ENCODE measurements at places on chromosomes 4 and X.

DNA sequence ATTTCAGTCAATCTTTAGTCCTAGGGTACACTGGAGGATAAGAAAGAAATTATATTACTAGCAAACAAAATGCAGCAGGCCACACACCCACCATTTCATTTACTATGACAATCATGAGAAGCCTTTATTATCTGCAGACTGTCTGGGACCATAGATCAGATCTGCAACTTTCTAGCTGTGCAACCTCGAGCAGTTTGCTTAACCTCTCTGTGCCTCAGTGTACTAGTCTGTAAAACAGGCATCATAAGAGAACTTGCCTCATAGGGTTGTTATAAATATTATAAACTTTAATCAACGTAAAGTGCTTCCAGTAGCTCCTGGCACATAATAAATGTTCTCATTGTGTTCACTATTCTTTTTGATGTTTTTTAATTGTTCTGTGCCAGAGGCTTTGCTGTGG, 128.2 kb upstream of the C1QTNF7 start:
- no peak for DNase-seq

DNA sequence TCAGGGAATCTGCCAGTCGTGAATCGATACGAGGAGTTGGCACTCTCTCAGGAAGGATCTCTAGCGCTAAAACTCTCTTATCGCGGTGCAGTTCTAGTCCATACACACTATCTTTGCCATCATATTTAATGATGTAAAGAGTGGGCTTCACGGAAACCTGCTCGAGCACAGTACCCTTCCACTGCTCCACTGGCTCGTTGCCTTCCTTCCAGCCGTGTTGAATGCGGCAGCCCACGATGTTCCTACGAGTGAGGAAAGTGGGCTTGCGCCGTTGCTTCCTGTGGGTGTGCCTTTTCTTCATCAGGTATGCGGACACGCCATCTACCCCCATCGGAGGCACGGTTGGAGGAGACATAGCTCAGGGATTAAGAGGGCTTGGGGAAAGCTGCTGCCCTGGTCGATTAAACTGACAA, 661 bp downstream of the SPIN4 start:
- DNase-seq: no peak

GRCh38 chrX:72685018-72685417, 29.1 kb downstream of the PHKA1 start:
- no peak for DNase-seq

GRCh38 chrX:20265726-20266681, 705 bp downstream of the RPS6KA3 start:
- no peak for DNase-seq

GRCh38 chr4:90118527-90119195, 8.5 kb upstream of the CCSER1 start:
- DNase-seq: no peak

- peak; percentile 20 for DNase-seq
These were observed 652 bp downstream of the SRPX start for GRCh38 chrX:38220024-38220414.

DNA sequence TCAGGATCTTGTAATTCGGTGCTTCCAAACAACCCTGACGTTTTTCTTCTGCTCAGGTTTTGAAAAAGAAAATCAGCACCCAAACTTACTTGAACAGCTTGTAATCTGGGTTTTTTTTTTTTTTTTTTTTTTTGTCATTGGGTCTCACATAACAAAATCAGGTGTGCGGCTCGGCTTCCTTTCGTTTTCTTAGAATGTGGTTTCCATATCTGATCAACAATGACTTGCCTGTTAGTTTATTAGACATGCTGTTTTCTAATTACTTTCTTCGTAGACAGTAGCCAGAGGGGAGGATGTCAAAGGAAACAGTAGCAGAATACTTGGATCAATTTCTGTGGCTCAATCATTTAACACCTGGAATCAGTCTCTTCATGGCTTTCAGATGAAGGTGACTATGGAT, 890 bp upstream of the FREM3 start:
- DNase-seq: no peak

DNA sequence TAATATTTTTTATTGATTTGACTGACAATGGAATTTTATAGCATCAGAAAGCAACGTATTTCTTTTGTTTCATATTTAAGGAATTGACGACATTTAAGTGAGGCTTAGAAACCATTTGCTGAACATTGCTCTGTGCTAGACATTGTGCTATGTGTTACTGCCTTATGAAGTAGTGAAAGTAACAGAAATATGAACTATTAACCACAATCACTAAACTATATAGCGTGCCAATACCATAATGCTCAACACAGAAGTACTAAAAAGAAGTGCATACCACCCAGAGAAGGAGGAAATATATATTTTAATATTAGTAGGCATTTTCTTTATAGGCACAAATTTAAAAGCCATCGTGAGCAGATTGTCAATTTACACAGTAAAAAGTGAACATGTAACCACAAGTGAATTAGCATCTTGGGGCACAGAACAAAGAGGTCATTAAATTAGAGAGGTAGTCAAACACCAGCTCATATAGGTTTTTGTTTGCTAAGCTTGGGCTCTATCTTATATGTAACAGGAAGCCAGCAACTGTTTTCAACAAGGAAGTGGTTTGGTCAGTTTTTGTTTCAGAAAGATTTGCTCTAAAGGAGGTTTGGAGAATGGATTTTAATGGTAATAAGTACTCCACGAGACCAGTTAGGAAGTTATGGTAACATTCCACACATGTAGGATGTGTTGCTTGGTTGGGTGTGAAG, 270.7 kb downstream of the GRXCR1 start:
- DNase-seq: no peak

DNA sequence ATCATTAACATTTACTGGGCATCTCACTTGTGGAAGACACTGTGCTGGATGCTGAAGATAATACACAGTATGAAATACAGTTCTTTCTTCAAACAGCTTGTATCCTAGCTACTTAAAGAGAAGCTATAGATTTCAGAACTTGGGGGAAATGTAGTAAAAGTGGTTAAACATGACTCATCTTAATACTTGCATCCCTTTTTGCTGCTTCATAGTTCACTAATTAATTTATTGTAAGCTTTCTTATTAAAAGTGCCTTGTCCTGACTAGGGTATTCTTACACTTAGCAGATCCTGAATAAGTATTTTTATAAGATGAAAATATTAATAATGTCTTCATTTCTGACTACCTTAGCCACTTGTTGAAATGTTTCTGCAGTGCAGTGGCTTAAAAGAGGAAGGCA, 132.8 kb upstream of the STIM2 start:
- DNase-seq: no peak

GRCh38 chr4:10111067-10111801, 5.4 kb downstream of the WDR1 start:
- no peak for DNase-seq

GRCh38 chr4:155809835-155810234, 51.0 kb downstream of the GUCY1B1 start:
- peak; percentile 52 for DNase-seq

DNA sequence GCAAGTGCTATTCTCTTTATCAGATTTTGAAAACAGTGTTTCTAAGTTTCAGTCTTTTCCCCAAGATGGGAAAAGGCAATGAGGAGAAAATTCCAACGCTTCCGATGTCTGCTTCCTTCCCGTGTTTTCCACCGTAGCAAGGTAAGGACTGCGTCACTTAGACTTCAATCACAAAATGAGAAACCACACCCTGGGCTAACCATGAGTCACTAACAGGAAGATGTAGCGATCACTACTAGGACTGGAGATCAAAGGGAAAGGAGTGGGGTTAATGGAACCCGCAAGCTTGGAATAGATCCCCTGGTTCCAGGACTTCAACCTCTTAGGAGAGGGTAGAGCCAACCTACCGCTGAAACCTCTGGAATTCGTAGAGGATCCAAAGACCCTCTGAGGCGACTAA, 250.7 kb upstream of the ZFP42 start:
- DNase-seq: no peak

DNA sequence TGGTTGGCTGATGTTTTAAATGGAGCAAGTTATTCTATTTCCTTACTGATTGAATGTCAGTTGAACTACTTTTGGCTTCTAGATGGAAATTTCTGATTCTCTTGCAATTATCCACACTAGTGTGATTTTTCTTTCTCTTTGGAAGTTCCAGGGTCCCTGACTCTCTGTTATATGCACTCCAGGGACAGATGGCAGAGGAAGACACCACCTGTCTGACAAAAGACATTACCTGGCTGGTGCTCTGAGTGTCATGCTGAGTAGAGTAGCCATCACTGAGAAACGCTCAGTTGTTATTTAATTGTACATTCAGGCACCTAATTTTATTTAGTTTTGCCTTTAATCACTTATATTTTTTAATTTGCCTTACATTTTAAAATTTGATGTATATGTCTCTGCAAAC, 105.4 kb upstream of the TLL1 start:
- no peak for DNase-seq

DNA sequence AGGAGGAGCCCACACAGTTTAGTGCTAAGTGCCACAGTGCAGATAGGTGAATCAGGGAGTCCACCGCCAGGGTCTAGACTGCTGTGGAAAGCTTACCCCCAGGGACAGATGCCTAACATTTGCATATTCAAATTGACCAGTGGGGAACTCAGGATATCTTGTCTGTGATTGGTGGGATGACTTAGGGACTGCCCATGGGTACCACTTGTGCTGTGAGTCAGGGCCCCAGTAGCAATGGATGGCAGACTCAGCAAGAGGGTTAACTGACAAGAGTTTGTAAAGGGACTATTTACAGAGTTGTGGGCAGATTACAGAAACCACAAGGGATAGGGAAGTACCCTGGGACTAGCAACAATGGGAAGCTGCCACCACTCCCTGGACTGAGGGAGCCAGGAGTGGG, 282.1 kb downstream of the BCOR start:
- DNase-seq: no peak

- DNase-seq: no peak
These were observed 412.3 kb downstream of the PDGFC start for GRCh38 chr4:156559346-156559745.

- DNase-seq: no peak
These were observed 371.3 kb downstream of the FBXW7 start for GRCh38 chr4:152164561-152164960.

- no peak for DNase-seq
These were observed 145.1 kb downstream of the ANTXR2 start for GRCh38 chr4:79927931-79928330.

- no peak for DNase-seq
These were observed 16.0 kb upstream of the HPGD start for GRCh38 chr4:174538123-174538875.

- no peak for DNase-seq
These were observed 66.9 kb downstream of the PARM1 start for GRCh38 chr4:74999714-75000309.

DNA sequence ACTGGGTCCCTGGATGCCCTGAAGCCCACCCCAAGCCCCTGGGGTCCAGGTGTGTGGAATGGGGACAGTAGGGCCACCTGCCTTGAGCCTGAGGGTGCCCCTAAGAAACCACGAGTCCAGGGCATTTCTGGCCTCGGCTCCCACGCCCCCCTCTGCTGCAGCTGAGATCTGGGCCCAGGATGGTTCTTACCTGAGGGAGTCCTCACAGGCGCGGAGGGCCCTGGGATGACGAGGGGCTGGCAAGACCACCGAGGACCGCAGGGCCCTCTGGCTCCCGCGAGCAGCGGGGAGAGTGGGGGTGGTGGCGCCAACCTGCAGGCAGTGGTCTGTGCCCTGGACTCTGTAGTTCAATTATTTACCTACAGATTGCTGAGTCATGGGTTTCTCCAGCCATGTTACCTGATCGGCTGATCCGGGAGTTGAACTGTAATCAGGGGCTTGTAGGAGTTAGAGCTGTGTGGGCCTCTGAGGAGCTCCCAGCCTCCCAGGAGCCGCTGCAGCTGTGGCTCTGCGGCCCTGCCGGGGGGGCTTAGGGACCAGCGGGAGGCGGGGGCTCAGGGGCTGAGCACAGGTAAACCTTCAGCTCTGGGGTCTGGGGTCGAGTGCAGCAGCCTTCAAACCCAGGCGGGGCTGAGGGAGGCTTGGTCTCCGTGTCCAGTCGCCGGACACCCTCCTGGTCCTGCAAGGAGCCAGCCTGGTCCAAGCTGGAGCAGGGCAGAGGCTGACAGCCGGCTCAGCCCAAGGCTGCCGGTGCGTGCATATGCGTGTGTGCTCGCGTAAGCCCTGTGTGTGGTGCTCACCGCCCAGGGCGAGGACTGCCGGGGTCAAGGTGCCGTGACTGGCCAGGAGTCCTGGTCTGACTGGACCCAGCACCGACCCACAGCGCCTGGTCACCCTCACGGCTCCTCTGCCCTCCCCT, at the start of gene SLC26A1:
TSS of gene SLC26A1 (minus strand) at position 294 of the 919 bp plus-strand sequence. CDS start 1,701 bp downstream, outside the sequence.
- DNase-seq: no peak

- DNase-seq: no peak
These were observed 31.6 kb upstream of the DDX3X start for GRCh38 chrX:41302370-41302769.

DNA sequence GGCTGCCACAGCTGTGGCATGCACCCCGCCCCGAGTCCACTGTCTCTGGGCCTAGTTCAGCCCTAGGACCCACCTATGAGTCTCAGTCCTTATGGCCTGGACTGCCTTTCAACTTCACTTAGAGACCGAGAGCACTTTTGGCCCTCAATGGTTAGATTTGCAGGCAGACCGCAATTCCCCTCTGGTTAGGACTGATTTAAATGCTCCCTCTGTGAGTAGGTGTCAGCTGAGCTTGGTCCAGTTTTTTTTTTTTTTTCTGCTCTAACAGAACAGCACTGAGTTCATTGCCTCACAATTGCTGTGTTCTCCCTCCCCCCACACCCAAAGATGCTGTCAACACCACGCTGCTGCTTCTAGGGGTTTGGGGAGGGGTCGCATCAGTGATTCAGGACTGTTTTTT, 143.2 kb downstream of the BMP15 start:
- no peak for DNase-seq

DNA sequence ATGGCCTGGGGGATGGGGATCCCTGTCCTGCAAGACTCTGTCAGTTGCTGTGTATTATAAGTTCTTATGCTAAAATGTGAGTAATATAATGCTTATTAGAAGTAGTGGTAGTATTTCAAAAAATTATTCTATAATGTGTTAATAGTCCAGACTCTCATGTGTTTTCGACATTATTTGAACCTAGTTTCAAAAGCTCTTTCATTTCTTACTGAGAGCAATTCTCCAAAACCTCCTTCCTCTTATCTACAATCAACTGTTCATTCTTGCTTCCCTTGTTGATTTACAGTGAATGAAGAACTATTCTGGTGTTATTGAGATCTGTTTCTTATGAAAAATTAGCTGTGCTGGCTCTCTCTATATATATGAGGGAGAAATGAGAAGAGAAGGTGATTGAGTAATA, 32.9 kb upstream of the PTPN13 start:
- DNase-seq: no peak

DNA sequence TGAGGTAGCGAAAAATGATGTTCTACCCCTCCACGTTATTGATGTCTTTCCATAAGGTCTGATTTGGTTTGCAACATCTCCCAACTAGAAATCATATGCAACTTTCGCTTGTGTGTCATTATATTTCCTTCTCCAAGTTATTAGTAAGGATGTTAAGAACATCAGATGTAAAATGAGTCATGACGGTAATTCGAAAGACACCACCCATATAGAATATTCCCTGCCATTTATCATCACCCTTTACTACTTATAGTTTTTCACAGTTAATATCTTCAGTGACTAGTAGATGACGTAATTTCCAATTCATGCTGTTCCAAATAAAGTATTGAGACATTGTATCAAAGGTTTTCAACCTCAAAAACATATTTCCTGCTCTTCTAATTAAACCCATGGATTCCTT, 146.7 kb upstream of the MAP3K15 start:
- no peak for DNase-seq

GRCh38 chr4:107835406-107835805, 10.7 kb downstream of the SGMS2 start:
- DNase-seq: no peak
